Hematopoietic multipotent progenitor cell treated with erythropoietin and hydrocortisone succinate and interleukin-3 and kit ligand, for 17 days (in vitro differentiated cells): ENCODE measurements at places on chromosomes 2 and 18.

- DNase-seq: no peak
These were observed 37.6 kb downstream of the CDH7 start for GRCh38 chr18:65788373-65788772.

DNA sequence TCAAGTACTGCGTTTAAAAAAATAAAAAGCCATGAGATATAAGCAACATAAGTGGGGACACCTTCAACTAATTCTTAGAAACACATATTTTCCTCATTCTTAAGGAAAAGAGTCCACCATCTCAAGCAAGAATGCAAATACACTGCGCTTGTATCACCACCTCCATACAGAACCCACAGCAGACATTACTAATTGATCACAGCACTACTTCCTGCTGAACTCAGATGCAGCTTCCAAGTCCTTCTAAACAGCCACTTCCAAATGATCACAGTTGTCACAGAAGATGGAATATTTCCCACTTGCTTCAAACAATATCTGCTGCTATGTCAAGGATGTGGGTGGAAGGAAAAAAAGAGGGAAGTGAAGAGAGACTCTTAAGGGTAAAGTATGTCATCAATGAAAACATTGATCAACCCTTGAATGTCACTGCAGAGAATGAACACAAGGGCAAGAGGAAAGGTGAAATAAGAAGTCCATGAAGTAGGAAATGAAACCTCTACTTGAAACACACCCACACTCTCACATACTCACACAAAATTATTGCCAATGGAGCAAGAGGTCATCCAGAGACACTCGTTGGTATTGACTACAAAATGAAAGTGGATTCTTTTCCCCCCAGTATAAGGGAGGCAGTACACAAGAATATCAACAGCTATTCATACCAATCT lies 22.1 kb downstream of the TGFA start:
- no peak for DNase-seq

- DNase-seq: no peak
These were observed 184.1 kb downstream of the HDAC4 start for GRCh38 chr2:239216614-239217273.

DNA sequence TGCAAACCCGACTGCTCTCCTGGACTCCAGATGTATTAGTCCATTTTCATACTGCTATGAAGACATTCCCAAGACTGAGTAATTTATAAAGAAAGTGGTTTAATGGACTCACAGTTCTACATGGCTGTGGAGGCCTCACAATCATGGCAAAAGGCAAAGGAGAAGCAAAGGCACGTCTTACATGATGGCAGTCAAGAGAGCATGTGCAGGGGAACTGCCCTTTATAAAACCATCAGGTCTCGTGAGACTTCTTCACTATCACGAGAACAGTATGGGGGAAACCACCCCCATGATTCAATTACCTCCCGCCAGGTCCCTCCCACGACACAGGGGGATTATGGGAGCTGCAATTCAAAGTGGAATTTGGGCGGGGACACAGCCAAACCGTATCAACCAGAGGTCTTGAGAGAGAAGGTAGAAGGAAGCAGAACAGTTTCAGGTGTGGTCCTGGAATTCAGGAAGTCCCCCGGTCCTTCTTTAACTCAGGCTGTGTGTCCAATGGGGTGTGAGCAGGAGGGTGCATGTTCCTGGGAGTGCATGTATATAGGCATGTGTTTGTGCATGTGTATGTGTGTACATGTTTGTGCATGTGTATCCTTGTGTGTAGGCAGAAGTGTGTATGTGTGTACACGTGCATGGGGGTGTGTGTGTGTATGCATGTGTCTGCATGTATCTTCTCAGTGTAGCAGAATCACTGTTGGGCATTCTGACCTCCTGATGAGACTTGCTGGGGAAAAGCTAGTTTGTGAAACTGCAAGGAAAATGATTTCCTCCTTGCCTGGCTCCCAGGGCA lies 46.2 kb downstream of the GREB1 start:
- DNase-seq: no peak

GRCh38 chr18:51824746-51825145 lies 515.3 kb upstream of the DCC start:
- DNase-seq: no peak

DNA sequence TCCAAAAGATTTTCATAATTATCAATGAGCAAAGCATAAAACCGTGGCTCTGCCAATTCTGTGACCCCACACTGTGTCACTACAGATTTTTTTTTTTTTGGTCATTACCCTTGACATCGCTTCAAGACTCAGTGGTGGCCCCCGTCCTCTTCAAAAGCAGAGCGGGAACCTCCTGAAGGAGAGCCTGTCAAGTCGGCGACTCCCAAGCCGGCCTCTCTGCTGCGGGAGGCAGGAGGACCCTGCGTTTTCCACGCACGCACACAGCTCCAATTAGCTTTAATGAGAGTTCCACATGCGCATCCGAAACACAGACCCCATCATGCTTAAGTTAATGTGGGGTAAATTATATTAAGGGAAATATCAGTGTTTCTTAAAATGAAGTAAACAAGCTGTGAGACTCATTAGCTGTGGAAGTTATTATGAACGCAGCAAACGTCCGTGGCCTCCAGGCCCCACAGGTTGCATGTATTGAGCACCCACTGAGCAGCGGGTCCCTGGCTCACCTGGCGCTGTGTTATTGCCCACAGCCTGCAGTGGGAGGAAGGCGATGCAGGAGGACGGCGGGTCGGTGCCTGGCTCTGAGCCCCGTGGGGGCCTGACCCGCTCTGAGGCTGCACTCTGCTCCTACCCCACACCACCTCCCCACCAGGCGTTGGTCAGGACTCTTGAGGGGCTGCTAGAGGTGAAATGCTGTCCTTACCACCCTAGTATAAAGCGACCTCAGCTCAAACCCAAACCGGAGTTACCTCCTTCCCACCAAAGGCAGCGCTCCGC lies 181.0 kb upstream of the SALL3 start:
- no peak for DNase-seq

DNA sequence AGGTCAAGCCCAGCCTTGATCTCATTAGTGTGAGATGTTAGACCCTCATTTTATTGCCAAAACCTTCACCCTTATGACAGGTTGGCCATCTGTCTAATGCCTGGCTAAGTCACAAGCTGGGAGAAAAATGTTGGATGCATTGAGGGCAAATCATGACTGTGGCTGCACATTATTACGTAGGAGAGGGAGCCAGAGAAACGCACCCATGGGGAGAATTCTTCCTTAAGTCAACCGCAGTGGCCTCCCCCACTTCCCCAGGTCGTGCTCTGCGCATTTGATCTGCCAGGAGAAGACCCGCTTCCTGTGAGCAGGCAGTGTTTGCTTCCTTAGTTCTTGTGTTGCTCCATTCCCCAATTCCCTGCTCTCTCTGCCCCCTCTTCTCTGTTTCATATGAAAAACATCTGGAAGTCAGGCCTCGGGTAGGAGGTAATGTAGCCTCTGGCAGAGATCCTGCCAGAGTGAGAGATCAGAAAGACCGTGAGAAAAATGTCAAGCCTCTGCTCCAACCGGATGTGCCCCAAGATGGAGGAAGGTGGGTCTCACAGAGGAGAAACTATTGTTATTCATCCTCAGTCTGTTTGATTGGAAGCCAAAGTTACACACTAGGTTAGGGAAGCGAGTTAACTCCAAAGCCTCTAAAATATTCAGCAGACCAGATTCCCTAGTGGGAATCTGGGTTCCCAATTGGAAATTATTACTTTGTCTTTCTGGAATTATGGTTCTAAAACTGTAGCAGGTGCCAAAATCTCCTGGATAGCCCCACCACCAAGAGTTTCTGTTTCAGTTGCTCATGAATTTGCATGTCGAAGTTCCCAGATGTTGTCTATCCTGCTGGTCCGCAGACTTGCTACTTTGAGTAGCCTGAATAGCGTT lies 144.3 kb upstream of the PELI1 start:
- DNase-seq: no peak
